ENCODE measurements at places on chromosomes 3 and 15. TPM values are rescaled to one million over a fixed set of nuclear protein-coding genes. Genes with fewer than 3 reads are reported as not detected.

Gene P2RY1
- 0.19 TPM for total RNA-seq

Gene FAM81A
- 0.78 TPM for total RNA-seq

Gene MEIS2
- 98.3 TPM for total RNA-seq

Gene CHRM5
- total RNA-seq, result 0.02 TPM

Gene TM4SF1
- total RNA-seq, result 154 TPM

Gene PLSCR4
- total RNA-seq, result 13.7 TPM

Gene SCN11A
- total RNA-seq, result not detected

Gene FGF12
- total RNA-seq, result 4.9 TPM

Gene TICRR
- total RNA-seq, result 6.4 TPM

Gene PPP2R3A
- 17.3 TPM for total RNA-seq
